ENCODE measurements at places on chromosomes 1 and 21. TPM values are rescaled to one million over a fixed set of nuclear protein-coding genes. Genes with fewer than 3 reads are reported as not detected.

ATP6V1G3 gene
- polyA plus RNA-seq = not detected

KIF21B gene
- polyA plus RNA-seq = 10.7 TPM

ELAPOR1 gene
- polyA plus RNA-seq = 10.6 TPM

CCDC181 gene
- polyA plus RNA-seq = 4.4 TPM

All from right lung (tissue), 10 donors.